ENCODE measurements at places on chromosomes 3 and 15. TPM values are rescaled to one million over a fixed set of nuclear protein-coding genes. Genes with fewer than 3 reads are reported as not detected.

GRCh38 chr3:113898892-113899291 lies 48.9 kb upstream of the ZDHHC23 start:
- DNase-seq = no peak

DNA sequence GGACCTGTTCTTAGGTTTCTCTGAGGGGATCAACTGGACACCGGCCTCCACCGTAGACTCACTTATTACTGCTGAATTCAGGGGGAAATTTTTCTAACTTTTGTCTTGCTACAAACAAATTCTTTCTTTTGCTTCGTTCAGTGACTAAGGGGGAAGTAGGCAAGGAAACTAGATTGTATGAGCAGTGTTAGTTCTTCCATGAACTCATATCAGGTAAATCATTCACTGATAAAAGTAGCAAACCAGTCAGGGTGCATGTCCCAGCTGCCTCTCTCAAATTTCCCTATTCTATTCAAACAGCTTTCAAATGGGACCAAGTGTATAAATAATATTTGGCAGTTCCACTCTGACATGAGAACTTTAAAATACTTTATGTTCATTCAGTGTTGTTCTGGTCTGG lies 7.3 kb upstream of the CCDC13 start:
- no peak for DNase-seq

- no peak for DNase-seq
Measured at GRCh38 chr15:96701443-96701842, 370.9 kb downstream of the NR2F2 start.

DNA sequence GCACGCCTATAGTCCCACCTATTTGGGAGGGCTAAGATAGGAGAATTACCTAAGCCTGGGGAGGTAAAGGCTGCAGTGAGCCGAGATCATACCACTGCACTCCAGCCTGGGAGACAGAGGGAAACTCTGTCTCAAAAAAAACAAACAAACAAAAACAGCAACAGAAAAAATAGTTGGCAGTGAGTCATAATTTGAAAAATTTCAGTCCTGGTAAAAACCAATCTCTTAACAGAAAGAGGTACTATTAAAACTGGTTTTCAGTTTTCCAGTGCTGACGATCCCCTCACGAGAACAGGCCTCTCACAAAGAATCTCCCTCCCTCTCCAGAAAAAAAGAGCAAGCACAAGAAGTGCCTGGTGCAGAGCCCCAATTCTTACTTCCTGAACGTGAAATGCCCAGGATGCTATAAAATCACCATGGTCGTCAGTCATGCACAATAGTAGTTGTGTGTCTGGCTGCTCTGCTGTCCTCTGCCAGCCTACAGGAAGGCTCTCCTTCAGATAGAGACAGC lies 22.8 kb upstream of the MAP4 start:
- no peak for DNase-seq

GRCh38 chr3:78957456-78957855 lies 810.3 kb downstream of the ROBO1 start:
- DNase-seq = no peak

The POPDC2 gene
- 0.06 TPM for total RNA-seq

The KBTBD12 gene
- total RNA-seq = not detected
